NCI-H2171 treated with DMSO at 0.1 percent for 48 hours (cell line): ENCODE measurements at places on chromosomes 5 and 9.

GRCh38 chr9:3498691-3499090, 27.1 kb downstream of the RFX3 start:
- DNase-seq = no peak

DNA sequence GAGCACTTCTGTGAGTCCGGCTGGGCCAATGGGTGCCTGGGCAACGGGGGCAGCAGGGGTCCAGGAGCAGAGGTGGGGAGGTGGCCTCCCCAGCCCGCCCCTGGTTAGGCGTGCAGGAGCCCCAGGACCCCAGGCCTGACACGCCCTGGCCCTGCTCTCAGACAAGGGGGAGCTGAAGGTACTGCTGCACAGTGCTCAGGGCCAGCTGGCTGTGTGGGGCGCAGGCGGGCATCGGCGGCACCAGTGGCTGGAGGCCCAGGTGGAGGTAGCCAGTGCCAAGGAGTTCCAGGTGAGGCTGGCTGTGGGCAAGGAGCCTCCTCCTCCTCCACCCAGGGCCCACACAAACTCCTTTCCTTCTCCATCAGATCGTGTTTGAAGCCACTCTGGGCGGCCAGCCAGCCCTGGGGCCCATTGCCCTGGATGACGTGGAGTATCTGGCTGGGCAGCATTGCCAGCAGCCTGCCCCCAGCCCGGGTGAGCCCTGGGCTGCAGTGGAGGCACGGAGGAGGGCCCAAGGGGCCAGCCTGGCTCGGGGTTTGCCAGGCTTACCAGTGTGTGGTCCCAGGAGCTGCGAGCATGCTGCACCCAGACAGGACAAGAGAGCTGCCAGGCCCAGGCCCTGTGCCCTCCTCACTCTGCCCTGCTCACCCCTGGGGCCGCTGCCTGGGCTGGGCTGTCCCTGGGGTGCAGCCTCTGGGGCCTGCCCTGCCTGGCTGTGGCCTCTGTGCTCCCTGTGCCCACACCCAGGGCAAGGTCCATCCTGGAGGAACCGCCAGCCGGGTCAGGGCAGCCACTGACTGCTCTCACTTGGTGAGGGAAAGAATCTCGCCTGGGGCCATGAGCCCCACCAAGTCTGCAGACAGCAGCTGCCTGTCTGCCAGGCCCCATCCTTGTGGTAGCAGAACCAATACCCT, 7.0 kb downstream of the MAMDC4 start:
- DNase-seq = no peak

- DNase-seq = no peak
Measured at GRCh38 chr5:53603009-53603687, 42.7 kb downstream of the NDUFS4 start.

DNA sequence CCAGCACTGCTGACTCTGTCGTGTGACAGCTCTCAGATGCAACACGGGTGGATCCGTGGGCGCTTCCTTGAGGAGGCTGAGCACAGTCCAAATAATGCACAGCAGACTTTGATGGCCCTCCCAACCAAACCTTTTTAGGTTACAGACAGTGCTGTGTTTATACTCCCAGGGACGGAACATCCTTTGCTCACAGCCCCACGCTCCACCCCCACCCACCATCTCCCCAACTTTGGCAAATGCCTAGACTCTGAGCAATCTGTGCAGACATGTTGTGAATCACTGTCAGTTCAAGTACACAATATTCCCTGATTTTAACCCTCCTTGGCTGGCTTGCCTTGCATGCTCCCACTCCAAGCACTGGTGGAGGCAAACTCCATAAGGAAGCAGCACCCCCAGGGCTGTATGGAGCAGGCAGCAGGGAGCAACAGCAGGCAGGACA, 324.6 kb downstream of the MLLT3 start:
- DNase-seq = no peak

- peak; percentile 89 for DNase-seq
Measured at GRCh38 chr9:137836831-137837241, 40.7 kb upstream of the CACNA1B start.

- DNase-seq = no peak
Measured at GRCh38 chr5:133480866-133481265, 131.5 kb downstream of the FSTL4 start.

DNA sequence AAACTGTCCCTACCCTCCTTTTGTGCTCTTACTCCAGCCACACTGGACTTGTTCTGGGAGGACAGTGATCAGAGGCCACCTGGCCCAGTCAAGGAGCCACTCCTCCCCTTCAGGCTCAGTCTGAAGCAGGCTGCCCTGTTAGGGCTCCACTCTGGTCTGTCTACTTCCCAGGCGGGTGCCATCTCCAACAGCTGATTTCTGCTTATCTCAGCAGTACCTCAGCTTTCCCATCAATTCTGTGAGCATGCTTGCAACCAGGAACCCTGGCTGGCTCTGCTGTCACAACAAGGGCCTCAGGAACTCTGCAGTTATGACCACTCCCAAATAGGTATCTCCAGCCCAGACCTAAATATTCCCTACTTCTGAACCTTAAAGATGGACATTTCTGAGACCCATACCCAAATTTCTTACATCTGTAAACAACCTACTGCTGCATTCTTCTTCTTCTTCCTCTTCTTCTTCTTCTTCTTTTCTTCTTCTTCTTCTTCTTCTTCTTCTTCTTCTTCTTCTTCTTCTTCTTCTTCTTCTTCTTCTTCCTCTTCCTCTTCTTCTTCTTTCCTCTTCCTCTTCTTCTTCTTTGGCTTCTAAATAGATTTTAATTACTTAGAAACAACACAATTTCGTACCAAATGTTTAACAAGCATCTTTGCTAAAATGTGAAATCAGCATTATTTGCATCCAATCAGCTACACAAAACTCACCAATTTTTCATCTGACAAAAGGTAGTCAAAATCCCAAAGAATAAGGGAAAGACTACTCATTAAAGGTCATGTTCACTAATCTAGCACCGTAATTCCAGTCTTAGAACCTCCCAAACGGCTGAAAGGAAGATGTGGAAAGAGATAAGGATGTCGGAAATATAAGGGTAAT, 13.6 kb upstream of the SLC22A4 start:
- DNase-seq = no peak

DNA sequence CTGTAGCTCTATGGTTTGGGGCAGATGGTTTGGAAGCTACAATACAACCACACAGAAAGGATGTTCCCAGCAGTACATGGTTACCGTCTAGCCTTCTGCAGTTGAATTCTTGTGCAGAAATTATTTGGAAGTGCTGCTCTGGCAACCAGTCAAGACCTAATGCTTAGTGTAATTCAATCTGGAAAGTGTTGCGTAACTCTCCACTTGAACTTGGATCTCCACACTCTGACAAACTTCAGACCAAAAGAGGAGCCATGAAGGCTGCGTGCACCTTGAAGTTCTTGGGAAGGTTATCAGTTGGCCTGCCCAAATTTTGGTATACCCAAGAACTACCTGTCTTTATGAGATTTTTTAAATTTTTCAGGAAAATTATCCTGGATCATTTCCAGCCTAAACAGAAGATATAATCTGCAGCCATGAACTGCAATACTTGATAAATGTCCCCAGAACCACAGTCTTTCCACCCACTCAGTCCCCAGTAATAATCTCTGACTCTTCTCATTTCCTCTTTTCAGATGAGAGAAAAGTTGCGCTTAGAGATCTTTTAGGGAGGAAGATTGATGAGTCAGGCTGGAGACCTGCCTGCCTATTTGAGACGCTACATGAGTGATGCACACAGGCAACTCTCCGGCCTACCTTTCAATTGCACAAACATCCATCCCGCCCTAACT, 159.9 kb downstream of the FANCC start:
- DNase-seq = peak; percentile 96

DNA sequence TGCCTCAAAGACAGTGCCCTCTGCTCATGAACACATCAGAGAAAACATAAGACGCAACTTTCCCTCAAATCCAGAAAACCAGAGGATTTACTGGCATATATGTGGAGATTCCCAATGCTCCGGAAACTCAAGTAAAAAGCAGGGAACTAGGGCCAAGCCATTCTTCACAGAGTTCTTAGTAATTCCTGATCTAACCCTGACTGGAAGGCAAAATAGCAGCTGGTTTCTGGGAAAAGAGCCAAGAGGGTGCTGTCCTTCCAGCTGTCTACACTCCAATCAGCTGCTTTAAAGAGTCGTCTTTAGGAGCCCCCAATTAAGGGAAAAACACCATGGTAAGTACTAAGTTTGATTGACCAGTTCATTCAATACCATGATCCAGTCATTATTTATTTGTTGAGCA, 49.6 kb downstream of the GNA14 start:
- peak; percentile 84 for DNase-seq
